Endodermal cell (in vitro differentiated cells): ENCODE measurements at places on chromosomes 1 and 21. TPM values are rescaled to one million over a fixed set of nuclear protein-coding genes. Genes with fewer than 3 reads are reported as not detected.

The HES2 gene
- 0.07 TPM in 1 of 2 replicates, not detected in the other for total RNA-seq

The CFAP141 gene
- total RNA-seq: not detected in 2 replicates

The DDX20 gene
- total RNA-seq: 6.9 to 20.7 TPM (median 19.4 TPM) in 3 replicates

The FCAMR gene
- total RNA-seq: not detected in 3 replicates

The CTSK gene
- total RNA-seq: 8.4 and 9.2 TPM in 2 replicates

The OR10J1 gene
- total RNA-seq: not detected in 3 replicates

The TNFAIP8L2 gene
- total RNA-seq: not detected in 2 replicates

GRCh38 chr1:76136894-76137293, 62.3 kb downstream of the ST6GALNAC3 start:
- DNase-seq: no peak

DNA sequence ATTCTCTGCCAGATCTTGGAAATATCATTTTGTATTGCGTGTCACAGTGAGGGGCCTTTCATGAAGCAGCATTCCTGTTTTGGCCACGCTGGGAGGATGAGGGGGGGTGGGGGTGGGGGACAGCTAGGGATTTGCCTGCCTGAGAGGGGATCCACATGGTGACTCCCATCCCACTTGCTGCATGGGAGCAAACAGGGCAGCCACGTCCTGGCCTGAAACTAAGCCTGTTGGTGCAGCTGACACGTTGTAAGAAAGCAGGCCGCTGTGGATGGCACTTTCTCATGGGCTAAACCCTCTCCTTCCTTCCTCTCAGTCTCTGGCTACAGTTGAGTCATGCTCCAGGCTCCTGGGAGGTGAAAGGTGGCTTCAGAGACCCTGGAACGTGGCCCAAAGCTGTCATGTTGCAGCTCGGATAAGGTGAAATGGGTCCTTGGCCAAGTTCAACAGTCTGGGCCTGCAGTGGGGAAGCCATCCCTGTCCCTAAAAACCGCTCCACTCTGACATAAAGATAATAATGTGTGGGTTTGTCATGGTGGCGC, 346.7 kb upstream of the VAMP3 start:
- DNase-seq: no peak

DNA sequence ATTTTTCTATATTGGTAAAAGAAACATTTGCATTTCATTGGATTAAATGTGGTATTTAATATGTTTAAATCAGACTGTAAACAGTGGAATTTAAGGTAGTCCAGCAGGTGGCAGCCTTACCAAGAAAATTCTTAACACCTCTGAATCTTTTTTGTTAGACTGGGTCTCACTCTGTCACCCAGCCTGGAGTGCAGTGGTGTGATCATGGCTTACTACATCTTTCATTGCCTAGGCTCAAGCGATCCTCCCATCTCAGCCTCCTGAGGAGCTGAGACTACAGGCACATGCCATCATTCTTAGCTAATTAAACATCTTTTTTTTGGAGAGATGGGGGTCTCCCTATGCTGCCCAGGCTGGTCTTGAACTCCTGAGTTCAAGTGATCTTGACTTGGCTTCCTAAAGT, 98.8 kb downstream of the RABGAP1L start:
- peak; percentile 69 for DNase-seq

DNA sequence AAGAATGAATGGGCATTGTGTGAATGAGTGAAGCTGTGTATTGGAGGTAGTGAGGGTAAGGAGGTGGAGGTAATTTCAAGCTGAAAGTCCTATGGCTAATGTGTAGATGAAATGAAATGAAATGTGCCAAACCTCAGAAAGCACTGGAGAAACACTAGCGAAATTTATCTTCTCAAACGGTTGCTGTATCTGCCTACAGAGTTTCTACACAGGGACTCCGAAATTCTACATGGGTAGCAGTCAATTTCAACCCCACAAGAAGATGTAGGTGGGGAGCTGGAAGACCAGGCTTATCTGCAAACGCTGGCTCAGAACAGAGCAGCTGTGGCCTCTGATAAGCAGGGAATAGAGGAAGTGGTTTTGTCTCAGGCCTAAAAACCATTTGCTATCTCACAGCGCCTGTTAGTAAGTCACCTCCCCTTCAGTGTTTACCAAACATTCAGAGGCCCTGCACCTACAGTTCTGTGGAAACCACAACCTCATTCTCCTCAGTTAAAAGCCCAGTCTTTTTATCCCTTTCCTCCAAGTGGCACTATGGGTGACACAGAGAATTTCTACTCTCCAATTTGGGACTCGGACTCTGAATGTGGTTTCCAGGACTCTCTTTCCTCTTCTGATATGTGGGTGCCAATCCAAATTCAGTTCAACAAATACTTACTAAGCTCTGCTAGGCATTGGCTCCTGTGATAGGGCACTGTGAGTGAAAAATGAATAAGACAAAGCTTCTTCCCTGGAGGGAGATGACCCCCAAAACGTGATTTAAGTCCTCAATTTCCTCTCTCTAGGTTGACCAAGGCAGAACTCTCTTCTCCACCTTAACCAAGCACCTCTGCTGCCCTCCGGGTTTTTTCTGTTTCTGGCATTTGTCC, 17.2 kb upstream of the SLAMF6 start:
- DNase-seq: peak; percentile 61

DNA sequence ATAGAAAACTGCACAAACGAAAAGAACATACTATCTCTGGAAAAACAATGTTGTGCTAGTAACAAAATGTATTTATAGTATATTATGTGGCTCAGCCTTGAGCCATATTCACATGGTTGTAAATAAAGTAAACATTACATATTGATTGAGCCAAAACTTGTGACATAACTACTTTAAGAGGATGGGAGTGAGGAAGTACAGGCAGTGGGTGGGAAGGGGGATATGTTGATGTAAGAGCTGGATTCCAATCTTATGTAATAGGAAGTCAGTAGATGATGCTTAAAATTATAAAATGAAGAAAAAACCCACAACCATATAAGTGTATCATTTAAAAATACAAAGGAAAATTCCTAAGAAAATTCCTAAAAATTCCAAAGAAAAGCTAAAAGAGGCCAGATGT, 42.7 kb downstream of the RHOU start:
- no peak for DNase-seq

DNA sequence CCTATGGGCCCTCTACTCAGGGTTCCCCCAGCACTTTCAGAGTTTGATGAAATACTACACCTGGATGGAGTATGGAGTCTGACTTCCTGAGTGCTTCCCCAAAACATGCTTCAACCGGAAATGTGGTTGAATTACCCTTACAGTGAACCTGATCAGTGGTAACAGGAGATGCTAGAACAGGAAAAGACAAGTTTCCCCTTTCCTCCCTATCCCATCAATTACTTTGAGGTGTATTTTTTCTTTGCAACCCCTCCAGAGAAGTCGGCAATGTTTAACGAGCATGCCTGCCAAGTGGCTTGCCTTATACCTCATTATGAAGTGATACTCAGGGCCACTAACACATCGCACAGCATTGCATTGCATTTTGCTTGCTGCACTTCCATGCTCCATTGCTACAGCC, 7.0 kb downstream of the KRTAP15-1 start:
- no peak for DNase-seq

DNA sequence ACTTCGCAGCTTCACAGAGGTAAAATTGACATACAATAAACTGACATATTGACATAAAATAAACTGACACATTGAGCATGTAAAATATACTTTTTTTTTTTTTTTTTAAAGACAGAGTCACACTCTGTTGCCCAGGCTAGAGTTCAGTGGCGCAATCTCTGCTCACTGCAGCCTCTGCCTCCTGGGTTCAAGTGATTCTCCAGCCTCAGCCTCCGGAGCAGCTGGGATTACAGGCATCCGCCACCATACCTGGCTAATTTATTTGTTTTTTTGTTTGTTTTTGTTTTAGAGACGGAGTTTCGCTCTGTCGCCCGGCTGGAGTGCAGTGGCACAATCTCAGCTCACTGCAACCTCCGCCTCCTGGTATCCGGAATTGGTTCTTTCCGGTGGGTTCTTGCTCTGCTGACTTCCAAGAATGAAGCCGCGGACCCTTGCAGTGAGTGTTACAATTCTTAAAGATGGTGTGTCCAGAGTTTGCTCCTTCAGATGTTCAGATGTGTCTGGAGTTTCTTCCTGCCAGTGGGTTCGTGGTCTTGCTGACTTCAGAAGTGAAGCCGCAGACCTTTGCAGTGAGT, 48.4 kb upstream of the CLIC4 start:
- DNase-seq: no peak

- DNase-seq: no peak
Observed at GRCh38 chr1:68168545-68169171, 63.7 kb downstream of the WLS start.

GRCh38 chr1:117820096-117820495, 109.3 kb downstream of the GDAP2 start:
- DNase-seq: no peak
